IMR-90 (cell line): ENCODE measurements at places on chromosomes 16 and 17. TPM values are rescaled to one million over a fixed set of nuclear protein-coding genes. Genes with fewer than 3 reads are reported as not detected.

DNA sequence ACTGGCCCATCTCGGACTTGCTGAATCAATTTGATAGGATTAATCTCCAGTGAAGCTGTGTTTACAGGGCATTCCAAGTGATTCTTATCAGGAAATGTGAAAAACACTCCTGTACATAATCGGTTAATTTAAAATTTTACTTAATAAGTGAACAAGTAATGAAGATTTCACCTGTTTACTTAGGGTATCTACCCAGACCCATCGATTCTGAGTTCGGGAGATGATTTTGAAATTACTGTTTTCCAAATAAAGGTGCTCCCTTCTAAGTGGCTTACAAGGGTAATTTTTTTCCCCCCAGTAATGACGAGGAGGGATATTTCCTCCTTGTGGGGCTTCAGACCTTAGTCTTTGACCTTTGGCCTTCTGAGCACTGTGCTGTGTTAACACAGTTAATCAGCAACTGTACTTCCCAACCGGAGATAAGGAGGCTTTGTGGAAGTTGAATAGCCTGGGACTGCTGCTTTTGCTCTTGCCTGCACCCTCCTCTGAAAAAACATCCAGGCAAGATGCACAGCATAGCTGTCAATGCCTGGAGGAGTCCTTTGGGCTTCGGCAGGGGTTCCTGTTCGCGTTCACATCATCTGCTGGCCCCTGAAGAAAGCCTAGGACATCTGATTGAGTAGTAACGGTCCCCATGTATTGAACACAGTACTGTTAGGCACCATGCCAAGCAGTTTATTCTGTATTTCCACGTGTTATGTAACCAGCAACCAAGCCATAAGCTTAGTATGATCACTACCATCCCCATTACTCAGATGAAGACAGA, 1.8 kb downstream of the FAHD1 start:
- H3K27me3 ChIP-seq: no peaks in the 10 kb centered on the region
- peaks cover 6% of the 10 kb centered on the region; the same call in 1 of the 2 replicates for H3K4me1 ChIP-seq
- no peak overlapping the region for H3K4me3 ChIP-seq
- DNase-seq: no peak
- H3K36me3 ChIP-seq: peaks cover 8% of the 10 kb centered on the region

DNA sequence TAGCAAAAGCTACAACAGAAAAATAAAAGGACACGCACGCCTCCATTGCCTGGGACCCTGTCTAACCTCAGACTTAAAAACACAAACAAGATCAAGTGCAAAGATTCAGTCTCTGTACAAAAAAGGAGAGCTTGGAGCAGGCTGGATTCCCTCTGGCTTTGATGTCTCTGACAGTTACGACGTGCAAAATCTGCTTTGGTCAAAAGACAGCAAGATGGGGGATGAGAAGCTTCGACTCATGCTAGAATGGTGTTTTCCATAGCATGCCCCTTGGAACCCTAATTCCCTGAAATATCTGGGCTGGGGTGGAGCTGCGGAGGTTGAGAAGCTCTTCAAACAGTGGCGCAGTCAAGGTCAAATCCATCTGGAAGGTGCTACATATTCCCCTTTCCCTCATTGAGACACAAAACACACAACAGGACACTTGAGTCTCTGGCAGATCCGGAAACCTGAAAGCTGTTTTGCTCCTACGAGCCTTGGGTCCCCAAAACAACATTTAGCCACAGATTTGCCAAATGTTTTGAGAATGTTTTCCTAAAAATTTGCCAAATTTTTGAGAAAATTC, 9.1 kb downstream of the MYH11 start:
- H3K4me1 ChIP-seq: 0 out of 2 replicates have a peak, but pooled peaks cover 2% of the 10 kb centered on the region
- no peak for DNase-seq
- H3K27ac ChIP-seq: no peak overlapping the region

Gene RAB37
- 0.19 TPM in 1 of 2 replicates, not detected in the other for polyA plus RNA-seq

DNA sequence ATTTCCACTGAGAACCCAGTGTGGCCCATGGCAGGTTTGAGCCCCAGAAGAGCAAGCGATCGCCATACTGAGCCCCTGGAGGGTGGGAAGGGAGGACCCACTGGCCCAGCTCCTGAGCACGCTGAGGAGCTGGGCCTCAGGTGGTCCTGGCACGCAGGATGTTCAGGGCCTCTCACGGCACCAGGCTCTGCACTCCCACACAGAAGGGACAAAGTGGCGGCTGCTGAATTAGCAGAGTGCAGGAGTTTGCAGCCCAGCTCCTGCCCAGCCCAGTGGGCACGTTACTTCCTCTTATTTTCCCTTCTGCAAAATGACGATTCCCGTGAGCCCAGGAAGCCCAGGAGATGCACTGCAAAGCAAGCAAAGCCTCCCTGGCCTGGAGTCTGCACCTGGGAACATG, 42.3 kb upstream of the MTSS2 start:
- H3K4me3 ChIP-seq: no peak overlapping the region
- H3K27ac ChIP-seq: no peak overlapping the region
- H3K4me1 ChIP-seq: peaks cover 13% of the 10 kb centered on the region
- DNase-seq: no peak
- no peaks in the 10 kb centered on the region for H3K27me3 ChIP-seq

DNA sequence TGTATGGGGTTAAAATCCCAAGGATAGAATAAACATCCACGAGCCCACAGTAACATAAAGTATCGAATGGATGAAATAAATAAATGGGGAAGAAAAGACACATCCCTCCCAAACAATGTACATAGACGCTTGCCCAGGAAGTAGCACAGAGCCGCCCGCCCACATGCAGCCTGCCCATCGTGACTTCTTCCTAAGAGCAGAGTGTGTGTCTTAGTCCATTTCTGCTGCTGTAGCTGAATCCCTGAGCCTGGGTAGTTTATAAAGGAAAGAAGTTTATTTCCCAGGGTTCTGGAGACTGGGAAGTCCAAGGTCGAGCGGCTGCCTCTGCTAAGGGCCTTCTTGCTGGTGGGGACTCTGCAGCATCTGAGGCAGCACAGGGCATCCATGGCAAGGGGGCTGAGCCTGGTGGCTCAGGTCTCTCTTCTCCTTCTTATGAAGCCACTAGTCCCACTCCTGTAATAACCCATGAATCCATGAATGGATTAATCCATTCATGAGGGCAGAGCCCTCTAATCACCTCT, 39.4 kb upstream of the ZNF469 start:
- H3K27ac ChIP-seq: no peak overlapping the region
- no peak for DNase-seq
- no peaks in the 10 kb centered on the region for H3K27me3 ChIP-seq
- H3K4me1 ChIP-seq: no peaks in the 10 kb centered on the region
- H3K4me3 ChIP-seq: no peak overlapping the region
- H3K36me3 ChIP-seq: no peaks in the 10 kb centered on the region

DNA sequence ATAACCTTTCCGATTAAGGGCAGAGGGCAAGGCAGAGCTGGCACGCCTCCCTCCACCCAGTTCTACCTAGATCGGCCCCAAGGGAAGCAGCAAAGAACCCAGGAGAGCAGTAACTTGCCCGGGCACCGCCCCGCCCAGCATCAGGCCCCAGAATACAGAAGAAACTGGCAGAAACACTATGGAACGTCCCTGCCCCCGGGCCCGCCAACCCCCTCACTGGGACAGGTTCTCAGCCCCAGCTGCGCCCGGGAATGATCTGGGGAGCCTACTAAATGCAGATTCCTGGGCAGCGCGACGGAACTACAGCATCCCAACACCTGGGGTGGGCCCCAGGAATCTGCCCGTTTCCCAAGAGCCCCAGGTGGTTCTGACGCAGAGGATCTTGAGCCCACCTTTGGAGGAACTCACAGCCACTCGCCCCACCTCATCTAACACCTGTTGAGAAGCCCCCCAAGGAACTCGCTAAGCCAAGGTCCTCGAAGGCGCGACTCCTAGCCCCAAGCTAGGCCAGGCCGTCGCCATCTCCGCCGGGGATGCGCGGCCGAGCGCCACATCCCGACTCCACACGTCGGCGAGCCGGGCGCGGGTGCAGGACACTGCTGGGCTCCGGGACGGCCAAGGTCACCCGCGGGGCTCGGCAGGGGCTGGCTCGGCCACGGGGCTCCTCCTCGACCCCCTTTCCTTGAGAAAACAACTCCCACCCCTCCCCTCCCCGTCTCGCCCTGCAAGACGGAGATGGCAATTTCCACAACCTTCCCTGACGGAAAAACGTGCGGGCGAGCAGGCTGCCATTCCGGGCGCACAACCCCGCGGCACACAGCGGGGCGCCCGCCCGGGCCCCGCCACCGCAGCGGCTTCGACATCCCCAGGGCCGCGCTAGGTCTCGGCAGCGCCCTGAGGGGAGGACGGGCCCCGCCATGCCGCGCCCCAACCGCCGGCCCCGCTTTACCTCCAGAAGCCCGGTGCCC, 913 bp downstream of the CDIP1 start:
- H3K27ac ChIP-seq: peak overlapping the region; percentile 31; the same call in 1 of the 2 replicates
- H3K4me3 ChIP-seq: peak overlapping the region; percentile 68
- H3K36me3 ChIP-seq: no peaks in the 10 kb centered on the region
- no peak for DNase-seq
- peaks cover 6% of the 10 kb centered on the region for H3K4me1 ChIP-seq
- no peaks in the 10 kb centered on the region; the same call in 1 of the 2 replicates for H3K27me3 ChIP-seq

Gene NKD1
- not detected in 2 replicates for polyA plus RNA-seq

DNA sequence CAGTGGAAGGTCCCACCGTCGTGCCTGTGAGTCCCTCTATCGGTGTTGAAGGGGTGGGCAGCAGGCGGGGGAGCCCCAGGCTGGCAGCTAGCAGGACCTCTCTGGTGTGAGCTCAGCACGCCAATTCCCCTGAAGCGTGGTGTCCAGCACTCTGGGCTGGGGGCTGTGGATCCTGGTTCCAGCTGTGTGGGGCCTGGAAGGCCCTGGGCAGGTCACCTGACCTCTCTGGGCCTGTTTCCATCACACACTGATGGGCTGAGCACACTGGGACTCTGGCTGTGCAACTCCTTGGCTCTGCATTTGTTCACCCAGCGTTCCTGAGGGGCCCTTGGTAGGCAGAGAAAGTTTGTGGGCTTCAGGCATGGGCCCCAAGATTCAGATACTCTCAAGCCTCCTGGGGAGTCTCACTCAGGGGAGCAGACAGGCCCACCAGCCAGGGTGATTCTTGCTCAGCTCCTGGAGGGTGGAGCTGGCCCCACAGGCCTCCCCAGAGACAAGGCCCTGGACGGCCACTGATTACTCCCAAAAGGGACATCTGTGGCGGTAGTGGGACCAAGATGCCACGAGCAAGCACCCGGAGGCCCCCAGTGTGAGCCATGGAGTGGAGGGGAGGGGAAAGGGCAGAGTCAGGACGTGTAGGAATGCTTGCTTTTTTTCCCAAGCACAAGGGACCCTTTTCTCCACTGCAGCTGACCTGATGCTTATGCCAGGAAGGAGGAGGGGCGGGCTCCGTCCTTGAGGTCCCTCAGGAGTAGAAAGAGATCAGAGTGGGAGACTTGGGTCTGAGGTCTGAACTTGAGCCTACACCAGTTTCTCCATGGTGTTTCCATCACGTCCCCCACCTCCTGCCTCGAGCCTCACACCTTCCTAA, 8.5 kb downstream of the SCGB1C2 start:
- H3K27me3 ChIP-seq: peaks cover 12% of the 10 kb centered on the region
- H3K4me1 ChIP-seq: no peaks in the 10 kb centered on the region
- H3K27ac ChIP-seq: no peak overlapping the region
- no peaks in the 10 kb centered on the region for H3K36me3 ChIP-seq

Gene PRSS8
- 0.10 TPM in 1 of 2 replicates, not detected in the other for polyA plus RNA-seq

DNA sequence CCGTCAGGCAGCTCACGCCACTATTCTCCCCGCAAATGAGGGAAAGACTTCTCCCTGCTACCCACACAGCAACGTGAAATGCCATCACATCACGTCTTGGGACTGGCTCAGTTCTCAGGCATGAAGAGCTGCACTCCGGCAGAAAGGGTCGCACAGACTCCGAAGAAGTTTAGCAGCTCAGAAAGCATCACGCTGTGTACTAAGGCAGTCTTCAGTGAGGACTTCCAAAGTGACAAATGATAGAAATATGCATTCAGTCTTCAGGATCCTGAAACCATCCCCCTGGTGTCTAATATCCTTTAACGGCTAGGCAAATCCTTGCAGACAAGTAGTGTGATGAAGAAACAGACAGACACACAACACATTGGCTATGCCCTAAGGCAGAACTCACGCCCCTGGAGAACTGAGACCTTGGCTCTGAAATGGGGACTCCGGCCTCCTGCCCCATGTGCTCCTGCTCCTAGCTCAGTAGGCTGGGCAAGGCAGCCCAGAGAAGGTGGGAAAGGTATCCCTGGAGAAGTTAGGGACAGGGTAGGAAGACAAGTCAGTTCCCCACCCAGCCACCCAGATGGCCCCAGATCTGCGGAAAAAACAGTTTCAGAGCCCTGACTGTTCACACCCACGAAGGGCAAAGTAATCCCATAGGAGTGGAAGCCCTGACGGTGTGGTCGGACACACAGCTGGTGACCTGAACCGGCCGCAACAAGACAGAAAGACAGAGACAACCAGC, 1.6 kb downstream of the XYLT1 start:
- peak; percentile 80 for DNase-seq
- H3K4me3 ChIP-seq: peak overlapping the region; percentile 70
- H3K27ac ChIP-seq: peak overlapping the region; percentile 14; the same call in 1 of the 2 replicates

- DNase-seq: peak; percentile 67
- H3K4me3 ChIP-seq: no peak overlapping the region
- H3K27ac ChIP-seq: no peak overlapping the region
- no peaks in the 10 kb centered on the region for H3K36me3 ChIP-seq
These were observed 125.2 kb upstream of the SOX9 start for GRCh38 chr17:71995590-71995989.

DNA sequence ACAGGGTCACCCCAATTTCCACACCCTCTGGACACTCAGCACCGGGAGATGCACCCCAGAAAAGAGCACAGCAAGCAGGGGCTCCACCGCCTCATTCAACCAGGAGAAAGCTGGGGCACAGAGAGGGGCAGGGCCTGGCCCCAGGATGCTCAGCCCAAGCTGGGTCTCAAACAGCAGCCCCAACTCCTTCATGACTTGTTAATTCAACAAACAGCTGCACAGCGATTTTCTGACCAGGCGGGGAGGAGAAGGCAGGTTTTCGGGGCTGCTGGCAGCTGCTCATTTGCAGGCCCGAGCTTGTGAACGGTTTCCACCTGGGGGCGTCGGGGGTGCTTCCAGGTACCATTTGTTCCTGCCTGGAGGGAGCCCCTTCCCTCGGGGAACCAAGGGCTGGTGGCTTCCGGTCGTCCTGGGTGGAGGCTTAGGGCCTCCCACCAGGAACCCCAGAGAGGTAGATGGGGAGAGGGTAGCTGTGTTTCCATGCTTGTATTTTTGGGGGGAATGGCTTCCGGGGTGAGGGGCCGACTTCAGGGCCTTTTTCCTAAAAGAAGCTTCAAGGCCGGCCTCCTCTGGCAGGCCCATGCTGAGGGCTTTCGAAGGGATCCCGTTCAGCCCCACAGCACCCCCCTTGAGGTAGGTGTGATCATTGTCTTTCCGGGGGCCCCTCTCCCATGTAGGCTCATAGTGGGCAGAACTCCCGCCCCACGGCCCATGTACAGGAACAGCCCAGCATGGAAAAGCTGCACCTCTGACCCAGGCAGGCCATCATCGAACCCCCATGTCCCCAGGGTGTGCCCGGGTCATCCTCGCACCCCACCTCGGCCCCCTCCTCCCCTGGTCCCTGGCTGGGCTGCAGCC, 191.6 kb upstream of the GSE1 start:
- no peak for DNase-seq
- no peak overlapping the region for H3K27ac ChIP-seq
- H3K4me3 ChIP-seq: no peak overlapping the region
- H3K4me1 ChIP-seq: no peaks in the 10 kb centered on the region
- H3K27me3 ChIP-seq: no peaks in the 10 kb centered on the region

Gene SYCE1L
- 0.10 TPM in 1 of 2 replicates, not detected in the other for polyA plus RNA-seq

Gene SPATA22
- polyA plus RNA-seq: 0.23 and 0.29 TPM in 2 replicates

Gene TBX6
- 0.06 and 0.10 TPM in 2 replicates for polyA plus RNA-seq

GRCh38 chr17:77343031-77343800, 202.4 kb downstream of the SEC14L1 start:
- H3K36me3 ChIP-seq: no peaks in the 10 kb centered on the region
- DNase-seq: no peak
- no peak overlapping the region for H3K27ac ChIP-seq
- no peak overlapping the region for H3K4me3 ChIP-seq

Gene FOXO3B
- 5.4 and 6.3 TPM in 2 replicates for polyA plus RNA-seq
